ENCODE measurements at places on chromosomes 13 and 19. TPM values are rescaled to one million over a fixed set of nuclear protein-coding genes. Genes with fewer than 3 reads are reported as not detected.

- DNase-seq: no peak
Measured at GRCh38 chr19:44792281-44792680, 14.6 kb downstream of the CBLC start.

DNA sequence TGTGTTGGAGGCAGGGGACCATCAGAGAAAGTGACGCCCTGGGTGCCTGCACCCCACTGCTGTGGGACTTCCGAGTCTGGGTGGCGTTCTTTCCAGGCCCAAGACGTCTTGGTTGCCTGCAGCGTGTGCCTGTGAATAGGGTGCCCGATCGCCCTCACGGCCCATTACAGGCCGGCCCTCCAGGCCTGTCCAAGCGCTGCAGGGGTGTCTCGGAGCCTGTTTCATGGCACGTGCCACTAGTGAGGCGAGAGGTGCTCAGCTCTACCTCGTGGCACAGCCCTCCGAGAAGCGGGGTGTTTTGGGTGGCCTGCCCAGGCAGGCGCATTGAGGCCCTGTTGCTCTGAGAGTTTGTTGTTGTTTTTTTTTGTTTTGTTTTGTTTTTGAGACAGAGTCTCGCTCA is 30.1 kb downstream of the DOT1L start:
- DNase-seq: no peak

- DNase-seq: no peak
Measured at GRCh38 chr19:32891609-32892008, 22.0 kb upstream of the SLC7A9 start.

DNA sequence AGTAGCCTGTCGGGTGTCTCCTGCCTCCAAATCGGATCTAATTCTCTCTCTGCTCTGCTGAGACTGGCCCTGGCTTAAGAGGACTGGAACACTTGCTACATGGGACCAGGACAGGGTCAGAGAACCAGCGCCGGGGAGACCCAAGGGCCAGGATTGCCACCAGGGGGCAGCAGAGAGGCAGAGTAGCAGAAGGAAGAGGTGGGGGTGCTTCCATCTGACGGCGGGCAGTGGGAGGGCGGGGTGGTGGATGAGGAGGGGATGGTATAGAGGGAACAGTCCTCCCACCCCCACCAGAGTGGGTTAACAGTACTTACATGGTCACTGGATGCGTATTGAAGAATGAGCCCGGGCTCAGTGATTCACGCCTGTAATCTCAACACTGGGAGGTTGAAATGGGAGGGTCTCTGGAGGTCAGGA is 11.9 kb downstream of the SELENOW start:
- peak; percentile 75 for DNase-seq

GRCh38 chr19:14550201-14550754 is 20.9 kb downstream of the TECR start:
- no peak for DNase-seq

GRCh38 chr13:101453784-101454201 is 1.3 kb downstream of the ITGBL1 start:
- no peak for DNase-seq

GRCh38 chr13:20340759-20341171 is 108.6 kb upstream of the GJB6 start:
- DNase-seq: peak; percentile 32

- no peak for DNase-seq
Measured at GRCh38 chr19:19230999-19231398, 19.2 kb downstream of the NCAN start.

DNA sequence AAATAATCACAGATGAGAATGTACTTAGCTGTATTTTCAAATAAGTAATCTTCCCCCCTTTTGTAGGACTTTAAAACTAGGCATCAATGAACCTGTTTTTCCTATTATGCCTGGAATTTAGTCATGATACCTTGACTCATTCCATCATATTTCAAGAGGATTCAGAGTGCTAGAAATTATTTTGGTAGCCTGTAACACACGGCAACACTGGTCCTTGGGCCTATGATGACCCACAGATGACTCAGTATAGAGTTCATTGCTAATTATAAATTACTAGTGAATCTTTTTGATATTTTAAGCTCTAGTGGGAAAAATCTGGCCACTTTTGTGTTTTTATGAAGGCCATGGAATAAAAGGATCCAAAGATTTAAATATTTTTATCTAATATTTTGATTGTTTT is 26.0 kb upstream of the GARRE1 start:
- DNase-seq: no peak

- no peak for DNase-seq
Measured at GRCh38 chr19:1082165-1082927, 12.8 kb downstream of the POLR2E start.

DNA sequence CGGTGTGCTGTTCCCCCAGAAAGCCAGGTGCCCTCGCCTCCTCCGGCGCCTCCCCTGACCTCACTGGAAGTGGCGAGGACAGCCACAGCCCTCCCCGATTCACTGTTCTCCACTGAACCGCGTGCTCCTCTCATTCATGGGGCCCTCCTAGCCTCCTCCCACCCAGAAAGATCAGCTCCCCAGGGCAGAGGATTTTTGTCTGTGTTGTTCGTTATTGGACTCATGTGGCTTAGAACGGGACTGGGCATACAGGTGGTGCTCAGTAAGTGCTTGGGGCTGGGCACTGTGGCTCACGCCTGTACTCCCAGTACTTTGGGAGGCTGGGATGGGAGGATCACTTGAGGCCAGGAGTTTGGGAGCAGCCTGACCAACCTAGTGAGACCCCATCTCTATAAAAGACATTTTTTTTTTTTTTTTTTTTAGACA is 3.8 kb downstream of the PRTN3 start:
- no peak for DNase-seq

Gene DAND5
- total RNA-seq: not detected

Gene AMER2
- 0.09 TPM for total RNA-seq
